ELR (cell line): ENCODE measurements at places on chromosomes 5 and 9.

- peak; percentile 93 for DNase-seq
These were observed 26.6 kb downstream of the GRAMD2B start for GRCh38 chr5:126449751-126450271.

DNA sequence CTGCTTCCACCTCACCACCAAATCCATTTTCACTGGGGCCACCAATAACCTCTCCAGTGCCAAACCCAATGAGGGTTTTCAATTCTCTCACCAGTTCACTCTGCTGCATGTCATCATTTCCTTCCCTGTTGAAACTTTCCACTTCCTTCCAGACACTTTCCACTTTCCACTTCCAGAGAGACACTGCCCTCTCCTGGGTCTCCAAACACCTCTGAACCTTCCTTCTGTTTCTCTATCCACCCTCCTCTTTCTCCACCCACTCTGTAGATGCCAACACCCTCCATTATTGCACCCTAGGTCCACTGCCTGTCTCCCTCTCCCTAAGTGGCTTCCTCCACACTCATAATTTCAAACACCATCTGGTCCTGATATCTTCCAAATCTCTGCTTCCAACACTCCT lies 39.6 kb downstream of the PDE6A start:
- DNase-seq = no peak

DNA sequence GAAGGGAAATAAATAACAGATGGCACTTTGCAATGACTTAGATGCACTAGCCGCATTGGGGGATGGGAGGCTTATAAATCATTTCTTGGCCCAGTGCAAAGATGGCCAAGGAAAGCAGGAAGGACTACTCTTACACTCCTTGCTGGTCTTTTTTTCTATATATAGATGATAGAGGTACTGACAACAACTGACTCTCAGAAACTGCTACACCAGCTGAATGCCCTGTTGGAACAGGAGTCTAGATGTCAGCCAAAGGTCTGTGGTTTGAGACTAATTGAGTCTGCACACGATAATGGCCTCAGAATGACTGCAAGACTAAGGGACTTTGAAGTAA lies 1.7 kb downstream of the CCNG1 start:
- peak; percentile 6 for DNase-seq

DNA sequence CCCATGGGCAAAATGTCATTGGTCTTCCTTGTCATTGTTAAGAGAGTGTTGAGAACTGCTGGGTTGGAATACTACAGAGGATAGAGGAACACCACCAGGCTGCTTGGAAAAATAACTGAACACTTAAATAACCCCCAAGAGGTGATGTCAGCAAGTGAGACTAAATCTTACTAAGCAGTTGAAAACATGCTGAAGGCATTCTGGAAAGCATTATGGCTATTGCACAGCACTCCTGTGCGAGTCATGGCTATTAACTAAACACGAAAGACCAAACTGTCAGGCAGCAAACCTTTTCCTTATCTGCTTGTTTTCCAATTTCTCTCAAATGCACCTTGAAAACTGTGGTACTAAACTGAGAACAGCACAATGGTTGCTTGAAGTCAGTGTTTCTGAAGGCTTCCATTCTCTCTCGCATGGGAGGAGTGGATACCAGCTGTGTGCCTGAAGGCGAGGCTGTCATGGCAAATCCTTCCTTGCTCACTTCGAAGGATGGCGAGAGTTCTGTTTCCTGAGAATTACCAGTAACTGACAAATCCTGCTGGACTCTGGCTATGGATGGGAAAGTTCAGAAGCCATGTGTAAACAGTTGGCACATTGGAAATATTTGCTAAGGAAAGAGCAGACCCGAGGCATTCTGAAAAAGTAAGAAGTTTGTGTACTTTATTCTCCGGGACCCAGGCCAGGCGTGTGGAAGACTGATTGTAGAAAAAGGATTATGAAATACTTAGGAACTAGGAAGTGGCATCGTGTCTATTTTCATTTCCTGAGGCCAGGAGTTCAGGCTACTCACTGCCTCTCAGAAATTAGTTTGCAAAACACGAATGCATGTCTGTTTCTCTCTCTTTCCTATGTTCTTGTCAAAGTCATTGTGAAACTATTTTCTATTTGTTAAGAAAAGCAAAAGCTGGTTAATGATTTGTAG lies 182.1 kb downstream of the DMRT2 start:
- peak; percentile 54 for DNase-seq

GRCh38 chr5:126808521-126808988 lies 31.6 kb downstream of the LMNB1 start:
- peak; percentile 62 for DNase-seq

DNA sequence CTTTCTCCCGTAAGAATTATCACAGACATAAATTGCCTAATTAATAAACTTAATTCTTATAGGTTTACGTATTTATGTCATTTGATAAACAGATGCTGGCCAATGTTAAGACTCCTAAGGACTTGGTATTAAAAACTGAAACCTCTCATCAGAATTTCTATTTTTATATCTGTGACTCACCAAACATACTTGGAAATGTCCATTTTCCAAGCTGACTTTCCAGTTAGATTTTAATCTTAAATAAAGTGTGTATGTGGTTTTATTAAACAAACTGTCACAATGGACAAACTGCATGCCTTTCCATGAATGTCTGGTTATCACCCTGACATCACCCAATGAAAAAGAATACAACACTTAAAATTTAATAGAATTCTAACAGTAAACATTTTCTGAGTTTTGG lies 12.6 kb upstream of the COL23A1 start:
- DNase-seq = no peak

GRCh38 chr5:163571744-163572143 lies 66.3 kb downstream of the MAT2B start:
- peak; percentile 90 for DNase-seq

DNA sequence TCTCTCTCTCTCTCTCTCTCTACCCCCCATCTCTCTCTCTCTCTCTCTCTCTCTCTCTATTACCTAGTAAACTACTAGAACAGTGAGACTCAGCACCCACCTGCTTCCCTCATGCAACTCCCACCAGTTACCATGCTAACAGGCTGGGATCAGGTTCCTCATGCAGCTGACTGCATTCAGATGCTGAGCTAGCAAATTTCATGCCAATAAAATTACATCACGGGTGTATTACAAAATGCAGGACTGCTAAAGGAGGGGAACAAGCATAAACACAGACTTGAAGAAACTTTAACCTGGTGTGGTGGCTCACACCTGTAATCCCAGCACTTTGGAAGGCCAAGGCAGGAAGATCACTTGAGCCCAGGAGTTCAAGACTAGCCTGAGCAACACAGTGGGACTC lies 76.0 kb downstream of the CEMIP2 start:
- no peak for DNase-seq

DNA sequence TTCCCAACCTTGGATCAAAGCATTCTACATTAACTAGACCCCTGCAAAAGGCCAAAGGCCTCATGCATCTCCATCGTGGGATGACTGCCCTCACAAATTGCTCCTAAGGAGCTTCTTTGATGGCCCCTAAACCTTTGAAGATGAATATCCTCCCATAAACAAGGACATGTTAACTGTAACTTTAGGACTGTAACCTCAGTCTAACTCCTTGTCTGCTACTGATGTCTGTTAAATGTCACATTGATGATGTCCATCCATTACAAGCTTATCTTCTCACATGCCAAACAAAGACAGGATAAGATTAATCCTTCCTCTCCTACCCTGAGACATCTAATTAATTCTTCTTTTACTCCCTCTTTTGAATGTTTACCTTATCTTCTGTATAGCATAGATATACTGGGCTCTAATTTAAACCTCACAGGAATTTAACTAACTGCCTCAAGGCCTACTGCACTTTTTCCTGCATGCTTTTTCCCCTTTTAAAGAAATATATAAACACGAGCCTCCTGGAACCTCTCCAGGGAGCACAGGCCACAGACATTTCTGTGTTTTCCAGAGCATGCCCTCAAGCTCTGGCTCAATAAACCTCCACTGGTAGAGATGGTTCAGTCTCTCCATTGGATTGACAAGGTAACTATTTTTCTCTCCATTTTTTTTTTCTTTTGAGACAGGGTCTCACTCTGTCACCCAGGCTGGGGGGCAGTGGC lies 90.6 kb upstream of the SLC25A48 start:
- DNase-seq = no peak

- DNase-seq = no peak
These were observed 70.0 kb downstream of the GLDC start for GRCh38 chr9:6575324-6576034.

DNA sequence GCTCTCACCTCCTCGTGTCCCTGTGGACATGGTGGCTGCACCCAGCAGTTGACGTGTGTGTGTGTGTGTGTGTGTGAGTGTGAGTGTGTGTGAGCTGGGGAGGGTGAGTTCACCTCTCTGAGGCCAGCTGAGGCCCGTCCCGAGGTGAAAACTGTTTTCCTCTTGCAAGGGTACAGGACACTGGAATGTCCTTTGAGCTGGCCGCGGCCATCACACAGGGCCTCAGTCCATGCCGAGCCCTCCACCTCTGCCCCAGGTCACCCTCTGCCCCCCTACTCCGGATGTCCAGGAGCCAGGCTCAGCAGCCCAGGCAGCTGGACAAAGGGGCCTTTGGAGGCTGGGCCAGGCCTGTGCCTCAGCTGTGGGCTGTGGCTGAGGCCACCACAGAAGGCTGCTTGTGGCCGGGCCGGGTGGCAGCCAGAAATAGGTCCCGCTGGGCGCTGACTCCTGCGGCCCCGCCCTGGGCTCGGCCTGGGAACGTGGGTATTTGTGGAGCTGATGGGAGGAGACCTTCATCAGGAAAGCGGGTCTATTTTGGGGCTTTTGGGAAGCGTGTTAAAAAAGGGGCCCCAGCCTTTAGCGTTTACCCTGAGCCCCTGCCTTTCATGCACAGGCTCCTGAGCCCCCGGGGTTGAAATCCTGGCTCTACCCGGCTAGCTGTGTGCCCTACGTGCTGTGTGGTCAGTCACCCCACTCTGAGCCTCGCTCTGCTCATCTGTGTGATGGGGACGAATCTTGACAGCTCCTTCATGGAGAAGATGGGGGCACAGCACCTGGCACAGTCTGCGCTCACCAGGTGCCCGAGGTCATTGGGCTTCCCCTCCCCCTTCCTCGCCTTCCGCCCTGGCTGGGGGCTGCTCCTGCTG lies 75.1 kb upstream of the IER5L start:
- no peak for DNase-seq

DNA sequence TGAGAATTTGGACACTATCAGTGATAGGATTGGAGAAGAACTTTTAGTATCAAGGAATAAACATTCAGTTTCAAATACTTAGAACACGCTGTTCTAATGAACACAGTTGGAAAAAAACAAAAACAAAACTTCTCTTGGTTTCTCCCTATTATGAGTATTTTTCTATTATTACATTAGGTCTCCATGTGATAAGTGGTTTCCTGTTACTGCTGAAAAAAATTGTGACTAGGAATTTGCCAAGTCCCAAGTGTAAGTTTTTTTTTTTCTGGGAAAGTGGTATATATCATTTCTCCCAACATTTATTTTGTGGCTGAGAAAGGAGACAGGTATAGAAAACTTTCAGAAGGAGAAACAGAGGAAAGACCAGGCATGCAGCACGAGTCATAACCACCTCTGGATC lies 41.1 kb downstream of the PCSK1 start:
- no peak for DNase-seq

GRCh38 chr5:134554319-134555222 lies 29.1 kb downstream of the JADE2 start:
- DNase-seq = peak; percentile 86

DNA sequence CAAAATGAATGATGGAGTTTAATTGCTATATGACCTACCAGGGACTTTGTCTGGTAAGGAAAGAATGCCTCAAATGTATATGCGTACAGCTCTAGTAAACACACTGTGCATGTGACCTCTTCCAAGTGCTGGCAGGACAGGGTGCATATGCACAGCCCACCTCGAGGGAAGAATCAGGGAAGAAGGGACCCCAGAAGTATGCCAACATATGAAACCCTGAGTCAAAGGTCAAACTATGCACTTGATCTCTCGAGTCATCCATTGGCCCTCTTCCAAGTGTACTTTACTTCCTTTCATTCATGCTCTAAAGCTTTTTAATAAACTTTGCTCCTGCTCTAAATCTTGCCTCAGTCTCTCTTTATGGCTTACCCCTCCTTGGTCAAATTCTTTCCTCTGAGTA lies 804.6 kb upstream of the COX7C start:
- DNase-seq = no peak

DNA sequence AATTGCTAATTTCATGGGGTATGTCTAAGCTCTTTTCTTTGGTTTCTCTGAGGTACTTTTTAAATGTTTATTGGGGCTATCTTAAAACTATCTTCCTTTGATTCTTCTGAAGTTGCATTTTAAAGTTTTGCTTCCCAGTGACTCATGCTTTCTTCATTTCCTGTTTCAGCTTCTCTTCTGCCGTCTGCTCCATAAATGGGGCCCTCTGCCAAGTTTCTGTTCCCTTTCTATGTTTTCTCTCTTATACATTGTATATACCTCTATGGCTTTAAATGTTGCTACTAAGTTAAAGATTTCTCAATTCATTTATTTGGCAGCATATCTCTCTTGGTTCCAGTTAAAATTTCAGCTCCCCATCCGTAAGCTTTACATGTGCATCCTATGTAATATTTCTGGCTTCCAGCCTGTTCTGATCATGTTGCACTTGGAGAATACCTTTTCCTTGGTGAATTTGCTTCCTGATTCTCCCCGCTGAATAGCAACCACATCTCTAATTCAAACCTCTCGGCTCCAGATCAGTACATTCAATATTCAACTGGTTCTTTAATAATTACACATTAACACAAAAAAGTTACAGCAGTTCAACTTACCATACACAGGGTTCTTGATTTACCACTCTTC lies 125.3 kb downstream of the ST8SIA4 start:
- peak; percentile 89 for DNase-seq

- no peak for DNase-seq
These were observed 26.1 kb upstream of the SLC6A3 start for GRCh38 chr5:1471240-1471853.

- DNase-seq = peak; percentile 95
These were observed 42.4 kb upstream of the TJP2 start for GRCh38 chr9:69131682-69132081.

DNA sequence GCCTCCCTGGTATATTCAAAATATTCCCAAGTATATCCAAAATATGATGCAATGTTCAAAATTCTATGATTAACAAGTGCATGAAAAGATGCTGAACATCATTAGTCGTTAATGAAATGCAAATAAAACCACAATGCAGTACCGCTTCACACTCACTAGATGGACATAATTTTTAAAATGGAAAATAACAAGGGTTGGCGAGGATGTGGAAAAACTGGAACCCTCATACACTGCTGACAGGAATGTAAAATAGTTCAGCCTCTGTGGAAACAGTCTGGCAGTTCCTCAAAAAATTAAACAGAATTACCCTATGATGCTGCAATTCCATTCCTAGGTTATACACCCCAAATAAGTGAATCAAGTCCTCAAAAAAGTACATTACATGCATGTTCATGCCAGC lies 36.1 kb upstream of the MYOT start:
- no peak for DNase-seq

- DNase-seq = no peak
These were observed 59.5 kb downstream of the ANKRD33B start for GRCh38 chr5:10623305-10623910.

GRCh38 chr5:140926443-140927227 lies 536 bp downstream of the PCDHAC1 start:
- DNase-seq = no peak

- DNase-seq = no peak
These were observed 193.5 kb upstream of the ANKH start for GRCh38 chr5:15065091-15065490.
